ENCODE measurements at places on chromosomes 11 and 22. TPM values are rescaled to one million over a fixed set of nuclear protein-coding genes. Genes with fewer than 3 reads are reported as not detected.

DNA sequence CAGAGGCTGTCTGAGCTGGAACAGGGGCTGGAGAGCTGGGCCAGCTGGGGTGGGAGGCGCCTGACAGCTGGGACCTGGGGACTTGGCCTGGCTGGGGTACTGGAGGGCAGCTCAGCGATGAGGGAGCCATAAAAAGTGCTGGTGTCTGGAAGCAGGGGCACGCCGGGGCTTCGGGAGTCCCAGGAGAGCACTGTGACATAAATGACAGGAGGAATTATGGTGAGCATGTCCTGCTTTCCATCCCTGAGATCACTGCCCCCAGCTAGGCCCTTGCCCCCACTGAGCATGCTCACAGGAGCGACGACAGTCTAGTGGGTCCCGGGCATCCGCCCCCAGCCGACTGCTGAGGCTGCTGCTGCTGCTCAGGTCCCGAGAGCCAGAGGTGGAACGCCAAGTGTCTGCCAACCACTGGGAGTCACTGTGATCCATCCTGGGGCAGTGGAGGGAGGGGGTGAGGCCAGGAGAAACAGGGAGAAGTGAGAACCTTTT, 6.2 kb downstream of the ROBO4 start:
- peak; percentile 88 for DNase-seq

The IGHMBP2 gene
- total RNA-seq, result 16.7 TPM

The IGSF9B gene
- 3.0 TPM for total RNA-seq

DNA sequence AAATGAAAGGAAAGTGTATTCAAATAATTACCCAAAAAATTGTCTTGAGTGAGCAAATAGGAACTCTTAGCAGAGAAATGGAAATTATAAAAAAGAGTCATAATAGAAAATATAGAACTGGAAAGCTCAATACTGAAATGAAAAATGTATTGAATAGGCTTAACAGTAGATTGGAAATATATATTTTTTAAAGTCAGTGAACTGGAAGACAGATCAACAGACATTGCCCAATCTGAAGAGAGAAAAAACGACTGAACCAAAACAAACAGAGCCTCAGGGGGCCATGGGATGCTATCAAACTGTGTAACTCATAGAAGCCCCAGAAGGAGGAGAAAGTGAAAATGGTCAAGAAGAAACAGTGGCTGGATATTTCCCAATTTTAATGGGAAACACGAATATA, 32.6 kb downstream of the TBX1 start:
- no peak for DNase-seq

The OR52I2 gene
- total RNA-seq, result not detected

The APLNR gene
- total RNA-seq, result 13.7 TPM

The TTLL12 gene
- 27.0 TPM for total RNA-seq

DNA sequence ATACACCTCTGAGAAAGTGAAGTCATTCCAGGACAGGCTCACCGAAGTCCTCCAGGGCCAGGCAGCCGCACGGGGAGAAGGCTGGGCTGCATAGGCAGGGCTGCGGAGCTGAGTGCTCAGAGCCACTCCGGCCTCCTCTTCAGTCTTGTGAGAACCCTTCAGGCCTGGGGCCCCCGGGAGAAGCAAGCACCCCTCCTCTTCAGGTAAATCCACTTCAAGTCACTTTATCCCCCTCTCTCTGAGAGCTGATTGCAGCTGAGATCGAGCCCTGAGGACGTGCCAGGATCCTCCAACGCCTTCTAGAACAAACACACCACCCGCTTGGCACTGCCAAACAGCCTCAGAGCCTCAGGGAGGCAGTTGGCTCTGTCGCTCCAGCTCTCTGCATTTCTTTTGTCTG, 1526.3 kb downstream of the BRD1 start:
- DNase-seq, result peak; percentile 78

GRCh38 chr22:38971202-38971601, 10.9 kb upstream of the APOBEC3B start:
- DNase-seq, result no peak

The ASCL2 gene
- total RNA-seq, result 0.64 TPM

GRCh38 chr11:120773501-120774031, 250.3 kb upstream of the TBCEL start:
- DNase-seq, result no peak

The TTC36 gene
- not detected for total RNA-seq

The CYP2R1 gene
- total RNA-seq, result 6.3 TPM

The SHISA8 gene
- total RNA-seq, result not detected

DNA sequence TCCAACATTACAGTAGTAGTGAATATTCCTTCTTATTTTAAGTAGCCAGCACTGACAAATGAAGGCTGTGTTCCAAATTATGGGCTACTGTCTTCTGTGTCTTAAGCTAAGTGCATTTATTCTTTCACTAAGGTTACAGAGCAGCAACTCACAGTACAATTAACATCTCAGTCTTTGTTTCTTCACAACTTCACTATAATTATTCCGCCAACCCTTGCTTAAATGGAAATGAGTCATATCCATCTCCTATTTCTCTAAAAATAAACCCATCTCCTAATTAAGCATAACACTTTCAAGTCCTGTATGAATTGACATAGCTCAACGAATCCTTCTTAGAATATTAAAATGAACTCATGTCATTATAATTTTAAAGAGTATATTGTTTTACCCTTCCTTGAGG, 6.7 kb downstream of the ETS1 start:
- no peak for DNase-seq

The HEPHL1 gene
- total RNA-seq, result not detected

GRCh38 chr11:69471729-69472540, 9.5 kb upstream of the LINC01488 start:
- DNase-seq, result no peak

The OR51B5 gene
- total RNA-seq, result not detected

DNA sequence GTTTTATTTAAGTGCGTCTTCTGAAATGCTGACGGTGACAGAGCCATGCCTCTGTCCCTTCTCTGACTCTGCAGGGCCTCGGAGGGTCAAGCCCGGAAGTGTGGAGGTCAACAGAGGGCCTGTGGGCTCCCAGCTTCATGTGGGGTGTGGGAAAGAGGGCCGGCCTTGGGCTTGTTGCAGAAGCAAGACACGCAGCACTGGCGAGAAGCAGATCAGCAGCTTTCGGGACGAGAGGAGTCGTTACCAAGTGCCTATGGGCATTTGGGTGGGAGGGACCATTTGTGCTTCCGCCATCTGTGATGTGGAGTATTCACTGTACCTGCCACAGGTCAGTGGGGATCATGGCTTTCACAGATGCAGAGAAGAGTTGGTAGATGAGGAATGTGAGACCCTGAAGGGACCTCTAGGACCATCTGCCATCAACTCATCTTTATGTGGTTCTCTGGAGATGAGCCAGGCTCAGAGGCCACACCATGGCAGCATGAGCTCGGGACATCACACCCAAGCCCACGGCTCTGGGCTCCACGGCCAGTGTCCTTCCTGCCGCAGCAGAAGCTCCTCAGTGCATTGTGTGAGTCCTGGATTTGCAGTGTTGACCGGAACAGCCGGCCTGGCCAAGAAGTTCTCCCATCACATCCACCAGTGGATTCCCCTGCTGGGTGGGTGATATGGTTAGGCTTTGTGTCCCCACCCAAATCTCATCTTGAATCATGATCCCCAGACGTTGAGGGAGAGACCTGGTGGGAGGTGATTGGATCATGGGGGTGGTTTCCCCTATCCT, 590.7 kb downstream of the TBC1D22A start:
- peak; percentile 81 for DNase-seq

- no peak for DNase-seq
Measured at GRCh38 chr22:17705546-17705945, 67.0 kb downstream of the BCL2L13 start.

GRCh38 chr22:19580291-19580890, 56.2 kb upstream of the CLDN5 start:
- no peak for DNase-seq

DNA sequence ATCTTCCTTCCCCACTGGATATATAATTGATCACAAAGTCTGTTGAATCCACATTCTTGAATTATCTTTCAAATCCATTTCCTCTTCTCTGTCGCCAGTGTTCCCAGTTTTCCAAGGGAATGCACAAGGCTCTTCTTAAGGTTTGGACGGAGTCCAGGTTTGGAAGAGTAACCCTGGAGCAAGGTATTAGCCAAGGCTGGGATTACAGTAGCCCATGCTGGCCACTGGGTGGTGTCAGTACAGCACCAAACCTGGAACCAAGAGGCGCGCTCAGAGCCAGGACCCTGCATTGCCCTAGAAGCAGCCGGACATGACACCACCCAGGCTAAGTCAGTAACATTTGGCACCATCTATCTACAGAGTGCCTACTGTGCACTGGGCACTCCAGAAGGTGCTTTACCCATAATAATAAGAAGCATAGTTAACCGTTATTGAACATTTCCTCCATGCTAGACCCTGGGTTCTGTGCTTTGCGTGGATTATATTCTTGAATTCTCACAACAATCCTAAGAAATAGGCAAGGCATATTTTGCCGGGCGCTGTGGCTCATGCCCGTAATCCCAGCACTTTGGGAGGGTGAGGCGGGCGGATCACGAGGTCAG, 48.0 kb upstream of the CLPB start:
- no peak for DNase-seq

DNA sequence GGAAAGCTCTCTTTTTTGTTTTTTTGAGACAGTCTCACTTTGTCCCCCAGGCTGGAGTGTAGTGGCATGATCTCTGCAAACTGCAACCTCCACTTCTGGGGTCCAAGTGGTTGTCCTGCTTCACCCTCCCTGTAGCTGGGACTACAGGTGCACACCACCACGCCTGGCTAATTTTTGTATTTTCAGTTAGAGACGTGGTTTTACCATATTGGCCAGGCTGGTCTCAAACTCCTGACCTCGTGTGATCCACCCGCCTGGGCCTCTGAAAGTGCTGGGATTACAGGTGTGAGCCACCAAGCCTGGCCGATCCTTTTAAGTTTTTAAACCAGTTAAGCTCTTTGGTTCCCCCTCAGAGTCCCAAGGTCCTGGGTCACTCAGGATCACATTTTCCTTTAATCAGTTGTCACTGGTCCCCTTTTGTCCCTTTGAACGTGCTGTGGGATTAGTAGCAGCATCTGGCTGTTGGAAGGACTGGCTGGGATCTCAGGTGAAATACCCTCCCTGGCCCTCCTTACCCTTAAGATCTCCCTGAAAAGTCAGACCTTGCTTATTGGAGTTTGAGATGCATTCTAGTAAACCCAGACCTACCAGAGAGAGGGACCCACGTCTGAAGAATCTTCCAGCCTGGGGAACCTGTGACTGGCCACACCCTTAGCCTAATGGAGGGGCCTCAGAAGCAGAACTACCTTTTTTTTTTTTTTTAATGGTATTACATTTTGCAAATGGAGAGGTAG, 8.1 kb downstream of the MALAT1 start:
- peak; percentile 89 for DNase-seq

The ILK gene
- total RNA-seq, result 141 TPM

The C11orf42 gene
- total RNA-seq, result not detected

DNA sequence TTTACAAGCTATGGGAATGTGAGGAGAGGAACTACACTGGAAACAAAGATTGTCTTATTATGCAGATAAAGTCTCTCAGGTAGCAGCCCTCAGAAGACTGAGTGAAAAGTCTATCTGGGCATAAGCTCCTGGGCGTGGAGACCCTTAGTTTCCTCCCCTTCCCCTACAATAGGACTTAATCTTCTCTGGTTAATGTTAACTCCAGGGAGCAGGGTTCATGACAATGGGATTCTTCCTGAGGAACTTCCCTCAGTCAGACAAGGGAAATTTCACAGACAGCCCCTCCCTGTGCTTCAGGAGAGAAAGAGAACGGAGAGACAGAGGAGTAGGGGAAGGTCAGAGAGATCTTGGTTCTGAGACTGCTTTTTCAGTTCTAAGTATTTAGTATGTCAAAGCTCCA, 1428.6 kb downstream of the LRRC4C start:
- DNase-seq, result no peak

The APOBEC3A gene
- total RNA-seq, result 17.5 TPM

The OR8A1 gene
- not detected for total RNA-seq

GRCh38 chr11:13885083-13885482, 77.4 kb upstream of the SPON1 start:
- no peak for DNase-seq

- DNase-seq, result no peak
Measured at GRCh38 chr22:26770624-26771023, 113.2 kb downstream of the MIAT start.

DNA sequence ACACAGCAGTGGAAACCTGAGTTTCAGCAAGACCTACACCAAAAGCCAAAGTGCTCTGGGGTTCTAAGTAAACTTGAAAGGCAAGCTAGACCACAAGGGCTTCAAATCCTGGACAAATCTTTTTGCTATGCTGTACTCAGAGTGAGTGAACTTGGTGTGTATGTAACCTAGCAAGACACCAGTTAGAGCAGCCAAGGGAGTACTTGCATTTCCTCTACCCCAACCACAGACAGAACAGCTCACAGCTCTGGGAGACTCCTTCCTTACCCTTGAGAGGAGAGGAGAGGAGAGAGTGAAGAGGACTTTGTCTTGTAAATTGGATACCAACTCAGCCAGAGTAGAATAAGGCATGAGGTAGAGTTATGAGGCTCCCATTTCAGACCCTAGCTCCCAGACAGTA, 71.4 kb downstream of the CTSC start:
- DNase-seq, result no peak

The CTSC gene
- total RNA-seq, result 265 TPM

DNA sequence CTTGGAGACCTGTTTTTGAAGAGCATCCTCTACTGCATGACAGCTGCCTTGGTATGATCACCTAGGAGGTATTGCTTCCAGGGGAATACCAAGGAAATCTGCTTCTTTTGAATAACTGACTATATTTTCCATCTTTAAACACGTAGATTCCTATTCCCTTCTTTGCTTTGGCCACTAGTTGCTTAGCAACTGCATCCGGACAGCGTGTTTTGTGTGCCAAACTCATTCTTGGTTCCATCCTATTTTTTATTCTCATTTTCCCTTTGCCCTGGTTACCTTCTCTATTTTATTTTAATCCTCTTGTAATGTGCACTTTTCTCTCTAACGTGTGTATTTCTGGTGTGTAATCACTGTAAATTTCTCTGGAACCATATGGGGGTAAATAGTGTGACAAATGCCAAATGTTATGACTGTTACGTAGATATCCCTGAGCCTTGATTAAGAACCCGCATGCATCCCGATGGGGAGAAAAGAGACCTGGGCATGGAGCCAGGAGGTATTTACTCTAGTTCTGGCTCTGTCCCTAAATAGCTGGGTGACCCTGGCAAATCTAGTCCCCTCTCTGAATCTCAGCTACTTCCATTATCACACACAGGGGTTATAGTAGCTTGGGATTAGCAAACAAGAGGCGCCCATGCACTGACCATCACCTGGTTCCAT, 241.7 kb downstream of the MIAT start:
- no peak for DNase-seq

GRCh38 chr22:35728639-35729308, 11.1 kb downstream of the APOL5 start:
- DNase-seq, result no peak

GRCh38 chr11:86414032-86414431, 39.3 kb downstream of the CCDC81 start:
- DNase-seq, result no peak

DNA sequence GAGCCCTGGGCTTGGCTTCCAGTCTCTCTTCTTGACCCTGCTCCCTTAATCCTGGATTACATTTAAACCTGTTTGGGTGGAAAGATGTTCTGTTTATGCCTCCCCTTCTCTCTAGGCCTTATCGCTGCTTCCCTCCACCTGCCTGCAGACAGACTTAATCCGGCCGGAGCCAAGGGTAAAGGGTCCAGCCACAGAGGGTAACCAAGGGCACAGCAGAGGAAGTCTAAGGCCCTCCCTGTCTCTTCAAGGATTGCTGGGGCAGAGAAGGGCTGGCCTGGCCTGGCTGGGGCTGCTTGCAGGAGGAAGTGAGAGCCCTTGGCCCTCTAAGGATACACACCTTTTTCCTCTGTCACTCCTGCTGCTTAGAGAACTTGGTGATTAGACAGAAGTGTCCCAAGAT, 2.1 kb downstream of the GAL3ST3 start:
- no peak for DNase-seq
